CD14-positive monocyte (primary cell): ENCODE measurements at places on chromosomes 7 and 10. TPM values are rescaled to one million over a fixed set of nuclear protein-coding genes. Genes with fewer than 3 reads are reported as not detected.

PPP1R17 gene
- 0.20 and 0.23 TPM in 2 replicates for polyA plus RNA-seq

CYP2W1 gene
- polyA plus RNA-seq, result not detected in 2 replicates

BAIAP2L1 gene
- polyA plus RNA-seq, result 0.52 TPM

ZNF25 gene
- polyA plus RNA-seq, result 6.2 TPM

PCDH15 gene
- polyA plus RNA-seq, result not detected

SYNPO2L gene
- polyA plus RNA-seq, result not detected

GPR37 gene
- not detected for polyA plus RNA-seq

MYPN gene
- polyA plus RNA-seq, result not detected in 2 replicates

SSC4D gene
- 0.38 and 0.56 TPM in 2 replicates for polyA plus RNA-seq

IDE gene
- polyA plus RNA-seq, result 21.8 TPM

PSPH gene
- polyA plus RNA-seq, result 5.3 TPM

EBLN1 gene
- not detected for polyA plus RNA-seq

STEAP1B gene
- not detected in 2 replicates for polyA plus RNA-seq

UTF1 gene
- polyA plus RNA-seq, result 0.48 TPM

IGF2BP3 gene
- polyA plus RNA-seq, result 5.3 TPM

NKX2-3 gene
- polyA plus RNA-seq, result not detected

TAS2R4 gene
- not detected for polyA plus RNA-seq

DYNC1I1 gene
- not detected for polyA plus RNA-seq

SLK gene
- polyA plus RNA-seq, result 1.7 and 6.5 TPM in 2 replicates

OR2A42 gene
- polyA plus RNA-seq, result not detected

PTPRN2 gene
- 0.97 TPM for polyA plus RNA-seq

VSTM4 gene
- not detected for polyA plus RNA-seq

TMEM273 gene
- polyA plus RNA-seq, result 6.5 and 7.9 TPM in 2 replicates

DNA2 gene
- polyA plus RNA-seq, result 0.18 TPM

CLRN3 gene
- polyA plus RNA-seq, result not detected in 2 replicates

CLEC2L gene
- polyA plus RNA-seq, result not detected

ACSL5 gene
- 37.5 TPM for polyA plus RNA-seq

CLDN12 gene
- polyA plus RNA-seq, result 0.60 TPM

PNLIPRP2 gene
- not detected in 2 replicates for polyA plus RNA-seq

GRID2IP gene
- polyA plus RNA-seq, result not detected

ACSM6 gene
- polyA plus RNA-seq, result not detected

BAZ1B gene
- polyA plus RNA-seq, result 2.5 TPM

ABCB4 gene
- polyA plus RNA-seq, result not detected

AKR1C4 gene
- not detected for polyA plus RNA-seq

MIOS gene
- polyA plus RNA-seq, result 10.0 and 18.3 TPM in 2 replicates

SRI gene
- 238 TPM for polyA plus RNA-seq

ZNF804B gene
- not detected for polyA plus RNA-seq

FUOM gene
- 29.8 and 60.2 TPM in 2 replicates for polyA plus RNA-seq

RNF32 gene
- 0.03 and 0.08 TPM in 2 replicates for polyA plus RNA-seq

TMEM140 gene
- polyA plus RNA-seq, result 10.6 TPM

ODAD2 gene
- not detected for polyA plus RNA-seq

HMX2 gene
- polyA plus RNA-seq, result not detected

PAX4 gene
- not detected for polyA plus RNA-seq

ZNF736 gene
- 1.4 TPM for polyA plus RNA-seq
